ENCODE measurements at places on chromosomes 3 and 15. TPM values are rescaled to one million over a fixed set of nuclear protein-coding genes. Genes with fewer than 3 reads are reported as not detected.

RBSN gene
- total RNA-seq = 20.1 TPM

LRRIQ4 gene
- total RNA-seq = not detected

SUMF1 gene
- total RNA-seq = 77.6 TPM

PLA2G4F gene
- total RNA-seq = not detected

CNTN4 gene
- under 0.01 TPM for total RNA-seq

CACNA2D3 gene
- total RNA-seq = not detected

ITIH1 gene
- not detected for total RNA-seq

PCOLCE2 gene
- total RNA-seq = 2.6 TPM

CPEB1 gene
- total RNA-seq = not detected

KBTBD13 gene
- total RNA-seq = not detected

HYKK gene
- 1.8 TPM for total RNA-seq

CYP8B1 gene
- total RNA-seq = not detected

TGM5 gene
- not detected for total RNA-seq

SCG5 gene
- 3.2 TPM for total RNA-seq

SERPINI2 gene
- not detected for total RNA-seq

ECE2 gene
- not detected for total RNA-seq

UBE2E1 gene
- 112 TPM for total RNA-seq

SLC12A1 gene
- total RNA-seq = not detected

CDHR4 gene
- total RNA-seq = not detected

SLC28A1 gene
- not detected for total RNA-seq

GABRR3 gene
- not detected for total RNA-seq

CPNE9 gene
- total RNA-seq = not detected

XIRP1 gene
- not detected for total RNA-seq

KLHDC8B gene
- total RNA-seq = 24.4 TPM

STRIT1 gene
- total RNA-seq = not detected

TM4SF18 gene
- 164 TPM for total RNA-seq

LYSMD2 gene
- 11.1 TPM for total RNA-seq

TM6SF1 gene
- total RNA-seq = 40.7 TPM

LTF gene
- total RNA-seq = not detected

MESP2 gene
- total RNA-seq = 0.15 TPM

TRAT1 gene
- total RNA-seq = not detected

ZNF385D gene
- total RNA-seq = not detected

GPR87 gene
- total RNA-seq = not detected

PLCH1 gene
- under 0.01 TPM for total RNA-seq

ANKDD1A gene
- 3.0 TPM for total RNA-seq

OR5K2 gene
- total RNA-seq = not detected

PRSS50 gene
- not detected for total RNA-seq

SLCO2A1 gene
- total RNA-seq = 0.65 TPM

TMEM45A gene
- 2.3 TPM for total RNA-seq

ANKRD63 gene
- total RNA-seq = not detected

KLHL6 gene
- total RNA-seq = 18.2 TPM

DAPK2 gene
- total RNA-seq = 2.3 TPM

CAPN7 gene
- 24.0 TPM for total RNA-seq

RTF1 gene
- total RNA-seq = 12.2 TPM

MEGF11 gene
- not detected for total RNA-seq

ZNF860 gene
- total RNA-seq = 0.61 TPM

RARRES1 gene
- 1.1 TPM for total RNA-seq

PLIN1 gene
- total RNA-seq = 0.15 TPM

FAM107A gene
- 12.2 TPM for total RNA-seq

CD96 gene
- not detected for total RNA-seq

C3orf20 gene
- not detected for total RNA-seq

ZXDC gene
- total RNA-seq = 17.0 TPM

ALPK3 gene
- total RNA-seq = 9.1 TPM

BUB1B gene
- 30.2 TPM for total RNA-seq

TGM4 gene
- not detected for total RNA-seq
